Liver (tissue), 10 donors: ENCODE measurements at places on chromosomes 12 and 14. TPM values are rescaled to one million over a fixed set of nuclear protein-coding genes. Genes with fewer than 3 reads are reported as not detected.

DNA sequence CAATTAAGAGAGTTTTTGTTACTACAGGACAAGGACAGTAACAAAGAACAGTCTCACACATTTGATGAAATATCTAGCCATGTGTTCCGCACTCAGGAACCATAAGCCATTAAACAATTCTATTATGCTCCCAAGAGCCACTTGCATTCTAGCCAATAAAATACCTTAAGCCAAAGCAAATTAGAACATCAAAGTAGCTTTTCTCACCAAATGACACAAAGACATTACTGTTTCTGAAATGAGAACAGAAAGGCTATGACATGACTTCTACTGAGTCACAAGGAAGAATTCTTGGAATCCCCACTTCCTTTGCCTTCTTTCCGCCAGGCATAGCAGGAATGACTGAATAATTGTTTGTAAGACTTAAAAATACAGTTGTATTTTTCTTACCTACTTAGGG lies 445.8 kb downstream of the ATP23 start:
- no peaks in the 10 kb centered on the region for H3K27me3 ChIP-seq
- no peak overlapping the region for H3K27ac ChIP-seq
- no peak for DNase-seq
- H3K36me3 ChIP-seq = no peaks in the 10 kb centered on the region
- no peak overlapping the region for H3K4me3 ChIP-seq

DNA sequence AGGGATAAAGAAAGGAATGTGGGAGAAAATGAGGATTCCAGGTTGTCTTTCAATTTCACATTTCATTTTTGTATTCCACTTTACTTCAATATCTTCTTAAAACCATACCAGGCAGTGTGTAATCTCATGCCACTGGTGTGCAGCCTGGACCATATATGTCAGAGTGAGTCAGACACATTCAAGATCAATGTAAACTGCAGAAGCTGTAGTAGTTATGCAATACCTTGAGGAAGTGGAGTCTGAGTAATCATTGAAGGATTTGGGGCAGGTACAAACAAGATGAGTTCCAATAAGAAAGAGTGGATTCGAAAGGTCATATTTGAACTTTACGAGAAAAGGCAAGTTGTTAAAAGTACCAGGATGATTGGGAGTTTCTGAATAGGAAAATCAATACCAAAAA lies 14.1 kb downstream of the PLCZ1 start:
- no peak overlapping the region for H3K27ac ChIP-seq
- DNase-seq = no peak
- no peaks in the 10 kb centered on the region for H3K4me1 ChIP-seq
- H3K27me3 ChIP-seq = no peaks in the 10 kb centered on the region

DNA sequence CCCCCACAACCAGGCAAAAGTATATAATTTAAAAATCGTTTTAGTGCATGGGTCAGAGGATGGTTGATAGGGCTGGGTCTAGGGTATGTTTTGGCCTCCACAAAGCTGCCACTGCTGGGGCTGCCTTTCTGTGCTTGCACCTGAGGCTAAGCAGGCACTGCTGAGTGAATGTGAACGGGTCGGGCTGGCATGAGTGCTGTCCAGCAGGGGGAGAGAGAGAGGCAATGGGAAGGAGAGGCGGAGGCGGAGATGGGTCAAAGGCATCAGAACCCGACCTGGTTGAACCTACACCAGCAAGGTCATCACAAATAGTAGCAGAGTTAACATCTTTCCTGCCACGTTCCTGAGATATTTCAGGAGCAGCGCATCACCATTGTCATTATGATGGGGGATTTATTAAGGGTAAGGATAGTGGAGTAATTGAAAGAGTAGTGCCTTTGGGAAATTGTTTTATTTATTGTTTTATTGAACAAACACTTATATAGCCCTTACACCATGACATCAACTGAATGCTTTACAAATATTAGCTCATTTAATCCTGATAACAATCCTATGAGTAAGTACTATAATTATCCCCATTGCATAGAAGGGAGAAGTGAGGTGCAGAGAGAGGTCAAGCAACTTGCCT lies 5.8 kb upstream of the NRXN3 start:
- peak; percentile 38 for DNase-seq
- no peak overlapping the region for H3K27ac ChIP-seq
- no peaks in the 10 kb centered on the region for H3K4me1 ChIP-seq
- H3K36me3 ChIP-seq = no peaks in the 10 kb centered on the region

DNA sequence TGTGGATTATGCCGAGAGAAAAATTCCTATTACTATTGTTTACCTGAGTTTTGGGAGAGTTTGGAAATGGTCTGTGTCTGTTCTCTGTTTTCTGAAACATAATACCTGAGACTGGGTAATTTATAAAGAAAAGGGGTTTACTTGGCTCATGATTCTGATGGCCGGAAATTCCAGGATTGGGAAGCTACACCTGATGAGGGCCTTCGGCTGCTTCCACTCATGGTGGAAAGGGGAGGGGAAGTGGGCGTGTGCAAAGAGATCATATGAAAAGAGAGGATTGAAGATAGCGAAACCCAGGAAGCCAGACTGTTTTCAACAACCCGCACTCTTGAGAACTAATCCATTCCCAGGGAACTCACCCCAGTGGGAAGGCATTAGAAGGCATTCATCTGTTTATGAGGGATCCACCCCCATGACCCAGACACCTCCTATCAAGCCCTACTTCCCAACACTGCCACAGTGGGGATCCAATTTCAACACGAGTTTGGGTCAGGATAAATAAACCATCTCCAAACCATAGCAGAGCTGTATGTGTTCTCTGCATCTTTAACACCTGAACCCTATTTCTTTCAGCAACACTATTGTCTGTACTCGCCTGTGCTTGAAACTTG lies 51.1 kb downstream of the APAF1 start:
- no peaks in the 10 kb centered on the region for H3K27me3 ChIP-seq
- no peak overlapping the region for H3K4me3 ChIP-seq
- no peak overlapping the region for H3K27ac ChIP-seq
- DNase-seq = no peak

- no peak for DNase-seq
- H3K27ac ChIP-seq = no peak overlapping the region
- H3K36me3 ChIP-seq = no peaks in the 10 kb centered on the region
- no peaks in the 10 kb centered on the region for H3K27me3 ChIP-seq
- H3K4me1 ChIP-seq = no peaks in the 10 kb centered on the region
- H3K4me3 ChIP-seq = no peak overlapping the region
These were observed 108.8 kb upstream of the RFLNA start for GRCh38 chr12:124185971-124186686.

DNA sequence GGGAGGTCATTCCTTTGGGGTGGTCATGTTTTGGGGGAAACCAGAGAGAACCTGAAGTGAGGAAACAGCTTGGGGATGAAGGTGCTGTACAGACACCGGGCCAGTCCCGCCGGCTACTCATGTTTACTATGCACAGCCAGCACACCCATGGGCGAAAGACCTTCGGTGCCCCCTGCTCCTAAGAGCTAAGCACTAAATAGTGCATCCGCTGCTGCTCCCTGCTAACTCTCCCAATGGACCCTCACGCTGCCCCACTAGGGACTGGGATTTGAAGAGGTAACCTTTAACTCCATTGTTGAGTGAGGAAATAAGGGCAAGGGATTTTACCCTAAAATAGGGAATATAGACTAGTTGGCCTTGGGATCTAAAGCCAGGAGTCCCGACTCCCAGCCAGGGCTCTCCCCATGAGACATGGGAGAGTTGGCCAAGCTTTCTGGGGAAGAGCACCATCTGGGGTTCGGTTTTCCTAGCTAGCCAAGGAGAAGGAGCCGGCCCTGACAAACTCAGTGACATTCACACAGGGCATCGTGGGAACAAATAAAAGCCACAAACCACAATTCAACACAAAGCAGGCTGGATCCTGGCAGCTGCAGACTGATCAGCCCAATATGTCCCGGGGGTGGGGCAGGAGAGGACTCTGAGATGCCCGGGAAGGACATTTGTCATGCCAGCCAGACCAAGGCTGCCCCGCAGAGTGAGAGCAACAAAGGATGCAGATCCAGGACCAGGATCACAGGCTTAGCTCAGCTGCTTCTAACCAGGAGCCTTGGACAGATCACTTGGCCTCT lies 91.7 kb downstream of the SINHCAF start:
- H3K27ac ChIP-seq = no peak overlapping the region
- H3K4me3 ChIP-seq = no peak overlapping the region
- no peaks in the 10 kb centered on the region for H3K36me3 ChIP-seq
- peaks cover 3% of the 10 kb centered on the region for H3K4me1 ChIP-seq
- DNase-seq = peak; percentile 20
- H3K27me3 ChIP-seq = no peaks in the 10 kb centered on the region

GRCh38 chr12:52398176-52398575 lies 8.0 kb downstream of the KRT82 start:
- H3K36me3 ChIP-seq = no peaks in the 10 kb centered on the region
- no peak overlapping the region for H3K4me3 ChIP-seq
- H3K27ac ChIP-seq = no peak overlapping the region
- H3K4me1 ChIP-seq = no peaks in the 10 kb centered on the region
- H3K27me3 ChIP-seq = no peaks in the 10 kb centered on the region

GRCh38 chr12:26833743-26834490 lies 923 bp upstream of the ITPR2 start:
- peak overlapping the region; percentile 73 for H3K4me3 ChIP-seq
- peaks cover 2% of the 10 kb centered on the region for H3K4me1 ChIP-seq
- H3K27me3 ChIP-seq = no peaks in the 10 kb centered on the region

- DNase-seq = no peak
- no peaks in the 10 kb centered on the region for H3K36me3 ChIP-seq
- no peak overlapping the region for H3K27ac ChIP-seq
- H3K27me3 ChIP-seq = no peaks in the 10 kb centered on the region
- no peak overlapping the region for H3K4me3 ChIP-seq
- no peaks in the 10 kb centered on the region for H3K4me1 ChIP-seq
These were observed 44.7 kb downstream of the PALS1 start for GRCh38 chr14:67285876-67286452.

DNA sequence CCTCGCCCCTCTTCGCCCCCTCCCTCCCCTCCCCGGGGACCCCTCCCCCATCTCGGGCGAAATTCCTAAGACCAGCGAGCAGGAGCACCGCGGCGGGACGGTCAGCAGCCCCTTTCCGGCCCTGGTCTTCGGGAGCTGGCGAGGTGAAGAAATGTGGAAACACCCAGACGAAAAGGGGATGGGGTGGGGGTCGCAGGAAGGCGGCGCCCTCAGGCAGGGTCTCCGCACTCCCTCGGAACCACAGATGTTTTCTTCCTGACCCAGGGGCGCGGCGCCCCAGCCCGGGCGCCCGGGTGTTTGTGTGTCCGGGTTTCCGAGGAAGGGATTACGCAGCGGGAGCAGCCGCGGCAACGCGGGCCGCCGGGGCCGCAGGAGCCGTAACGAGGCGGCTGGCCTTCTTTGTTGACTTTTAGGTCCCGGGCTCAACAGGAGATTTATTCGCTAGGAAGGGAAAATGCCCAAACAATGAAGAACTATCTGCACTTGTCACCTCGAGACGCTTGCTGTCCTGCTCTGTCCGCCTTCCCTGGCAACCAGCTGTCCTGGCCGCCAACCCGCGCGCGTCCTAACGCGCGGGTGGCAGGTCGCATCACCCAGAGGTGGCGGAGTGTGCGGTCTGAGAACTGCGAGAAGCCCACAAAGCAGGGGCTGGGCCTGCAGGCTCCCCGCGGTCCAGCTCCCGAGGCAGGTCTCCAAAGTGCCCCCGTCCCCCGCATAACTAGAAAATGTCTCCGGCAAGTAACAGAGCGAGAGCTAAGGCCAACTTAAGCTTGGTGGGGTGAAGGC lies 7.0 kb downstream of the FOXA1 start:
- peaks cover 6% of the 10 kb centered on the region for H3K4me1 ChIP-seq
- H3K36me3 ChIP-seq = no peaks in the 10 kb centered on the region
- no peak for DNase-seq
- H3K4me3 ChIP-seq = peak overlapping the region; percentile 71
- peak overlapping the region; percentile 76 for H3K27ac ChIP-seq

GRCh38 chr12:59040656-59041055 lies 120.4 kb upstream of the LRIG3 start:
- no peak overlapping the region for H3K27ac ChIP-seq
- H3K4me3 ChIP-seq = no peak overlapping the region
- DNase-seq = no peak
- H3K4me1 ChIP-seq = no peaks in the 10 kb centered on the region

DNA sequence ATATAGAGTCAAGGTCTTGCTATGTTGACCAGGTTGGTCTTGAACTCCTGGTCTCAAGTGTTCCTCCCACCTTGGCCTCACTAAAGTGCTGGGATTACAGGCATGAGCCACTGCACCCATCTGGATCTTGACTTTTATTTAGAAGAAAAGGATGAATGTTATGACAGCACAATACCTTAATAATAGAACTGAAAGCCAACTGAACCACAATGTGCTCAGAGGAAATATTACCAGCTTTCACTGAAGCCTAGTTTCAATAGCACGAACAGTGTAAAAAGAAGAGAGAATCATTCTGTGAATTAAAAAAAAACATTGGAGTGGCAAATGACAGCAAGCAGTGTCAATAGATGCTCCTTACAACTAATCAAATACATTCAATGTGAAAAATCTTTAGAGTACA lies 239.2 kb upstream of the RMST start:
- no peaks in the 10 kb centered on the region for H3K27me3 ChIP-seq
- no peaks in the 10 kb centered on the region for H3K4me1 ChIP-seq
- H3K36me3 ChIP-seq = no peaks in the 10 kb centered on the region
- DNase-seq = no peak
- no peak overlapping the region for H3K4me3 ChIP-seq

The GYS2 gene
- 15.5 TPM for total RNA-seq

The CRACR2A gene
- total RNA-seq = 2.5 TPM

The CRIP2 gene
- 10.9 TPM for total RNA-seq

The CFAP251 gene
- 4.0 TPM for total RNA-seq

The ARPC3 gene
- 86.2 TPM for total RNA-seq
